Ecto neural progenitor cell (in vitro differentiated cells): ENCODE measurements at places on chromosomes 16 and 17.

- DNase-seq = no peak
Observed at GRCh38 chr17:60598001-60598736, 1.8 kb upstream of the PPM1D start.

DNA sequence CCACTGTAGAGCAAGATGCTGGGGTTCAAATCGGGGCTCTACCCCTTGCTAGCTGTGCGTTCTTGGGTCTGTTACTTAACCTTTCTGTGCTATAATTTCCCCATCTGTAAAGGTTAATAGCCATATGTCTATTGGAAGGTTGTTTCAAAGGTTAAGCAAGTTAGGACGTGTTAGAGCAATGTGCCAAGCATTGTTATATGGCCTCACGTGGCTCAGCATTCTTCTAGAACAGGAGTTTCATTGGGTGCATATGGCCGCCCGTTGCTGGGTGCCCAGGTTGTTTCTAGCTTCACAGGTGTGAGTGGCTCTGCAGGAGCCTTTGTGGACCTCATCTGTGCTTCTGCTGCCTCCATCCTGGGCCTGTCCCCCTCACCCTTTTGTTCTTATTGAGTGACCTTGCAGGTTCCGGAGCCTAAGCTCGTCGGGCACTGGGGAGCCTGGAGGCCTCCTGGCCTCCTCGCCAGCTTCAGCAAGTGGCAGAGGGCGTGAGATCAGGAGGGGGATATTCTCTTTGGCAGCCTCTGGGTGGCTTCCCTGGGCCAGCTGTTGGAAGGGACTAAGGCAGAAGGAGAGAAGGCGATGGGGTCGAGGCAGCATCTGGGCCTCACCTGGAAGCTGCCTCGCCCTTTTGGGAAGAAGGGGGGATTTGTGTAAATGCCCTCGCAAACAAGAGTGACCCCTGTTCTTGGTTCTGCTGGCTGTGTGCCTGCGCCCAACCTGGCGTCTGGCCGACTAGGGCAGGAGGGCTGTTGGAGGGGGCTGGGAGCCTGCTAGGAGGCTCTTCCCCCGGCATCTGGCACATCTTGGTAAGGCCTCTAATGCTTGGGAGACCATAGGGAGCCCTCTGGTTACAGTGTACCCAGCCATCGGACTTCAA, 80.2 kb upstream of the CIBAR2 start:
- no peak for DNase-seq

GRCh38 chr17:74355065-74355464, 6.6 kb downstream of the BTBD17 start:
- no peak for DNase-seq

- DNase-seq = no peak
Observed at GRCh38 chr16:57804111-57804837, 2.0 kb upstream of the KIFC3 start.

- no peak for DNase-seq
Observed at GRCh38 chr17:78624324-78625151, 47.3 kb upstream of the DNAH17 start.

DNA sequence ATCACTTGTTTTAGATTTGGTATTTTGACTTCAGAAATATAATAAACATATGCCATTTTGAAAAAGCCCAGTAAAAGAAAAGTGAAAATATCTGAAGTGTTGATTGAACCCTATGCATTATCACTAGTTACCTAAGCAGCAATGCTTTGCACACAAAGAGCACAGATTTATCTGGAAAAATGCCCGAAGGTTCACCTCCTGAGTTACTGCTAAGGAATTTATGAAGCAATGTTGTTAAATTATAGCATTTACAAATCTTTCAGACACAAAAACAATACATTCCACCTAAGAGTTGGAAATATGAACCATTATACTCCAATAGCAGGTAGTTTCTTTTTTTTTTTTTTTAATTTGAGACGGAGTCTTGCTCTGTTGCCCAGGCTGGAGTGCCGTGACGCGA, 38.9 kb upstream of the GHDC start:
- DNase-seq = no peak

- DNase-seq = no peak
Observed at GRCh38 chr16:77374384-77374783, 60.5 kb downstream of the ADAMTS18 start.

GRCh38 chr17:48460052-48460451, 30.0 kb upstream of the SKAP1 start:
- DNase-seq = no peak

DNA sequence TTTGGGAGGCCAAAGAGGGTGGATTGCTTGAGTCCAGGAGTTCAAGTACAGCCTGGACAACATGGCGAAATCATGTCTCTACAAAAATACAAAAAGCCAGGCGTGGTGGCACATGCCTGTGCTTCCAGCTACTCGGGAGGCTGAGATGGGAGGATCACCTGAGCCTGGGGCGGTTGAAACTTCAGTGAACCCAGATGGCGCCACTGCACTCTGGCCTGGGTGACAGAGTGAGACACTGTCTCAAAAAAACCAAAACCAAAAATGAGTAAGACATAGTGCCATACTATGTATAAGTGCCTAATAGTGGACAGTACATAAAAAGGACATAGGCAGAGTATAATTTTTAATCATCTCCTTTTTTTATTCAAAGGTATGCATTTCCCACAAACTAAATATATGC, 4.0 kb downstream of the CTC1 start:
- DNase-seq = no peak

GRCh38 chr16:14042706-14043105, 28.4 kb upstream of the MRTFB start:
- no peak for DNase-seq

- no peak for DNase-seq
Observed at GRCh38 chr17:78394209-78394608, 15.8 kb downstream of the PGS1 start.

DNA sequence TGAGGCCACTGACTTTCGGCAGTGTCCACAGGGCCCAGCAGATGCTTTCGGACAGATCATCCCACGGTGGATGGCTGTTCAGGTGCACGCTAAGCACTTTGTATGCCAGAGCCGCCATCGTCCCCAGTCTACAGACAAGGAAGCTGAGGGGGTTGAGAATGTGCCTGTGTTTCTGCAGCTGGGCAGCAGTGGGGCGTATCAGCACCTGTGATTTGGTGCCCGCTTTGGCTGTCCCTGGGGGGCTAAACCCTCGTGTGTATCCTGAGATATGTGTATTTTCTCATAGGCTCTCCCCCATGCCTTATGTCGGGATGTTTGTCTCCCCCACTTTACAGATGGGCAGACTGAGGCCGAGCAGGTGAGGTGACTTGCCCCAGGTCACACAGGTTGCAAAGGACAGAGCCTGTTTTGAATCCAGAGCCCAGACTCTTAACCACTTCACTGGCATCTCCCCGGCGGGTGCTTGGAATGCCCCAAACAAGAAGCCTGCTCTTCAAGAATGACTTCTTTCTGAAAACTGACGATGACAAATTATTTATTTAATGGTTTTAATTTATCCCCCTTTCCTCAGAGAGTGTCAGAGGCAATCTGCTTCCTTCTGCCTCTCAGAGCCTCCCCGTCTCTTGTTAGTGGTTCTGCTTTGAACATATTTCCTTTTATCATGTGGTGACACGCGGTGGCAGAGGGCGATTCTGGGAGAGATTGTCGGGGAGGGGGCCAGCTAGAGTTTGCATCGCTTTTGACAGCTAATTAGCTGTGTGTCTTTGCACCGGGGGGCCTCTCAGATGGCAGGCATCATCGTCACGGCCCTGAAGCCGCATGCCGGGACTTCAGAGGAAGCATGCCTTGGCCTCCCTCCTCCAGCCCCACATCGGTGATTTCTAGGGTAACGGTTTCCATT, 149.6 kb upstream of the CIBAR2 start:
- DNase-seq = no peak

DNA sequence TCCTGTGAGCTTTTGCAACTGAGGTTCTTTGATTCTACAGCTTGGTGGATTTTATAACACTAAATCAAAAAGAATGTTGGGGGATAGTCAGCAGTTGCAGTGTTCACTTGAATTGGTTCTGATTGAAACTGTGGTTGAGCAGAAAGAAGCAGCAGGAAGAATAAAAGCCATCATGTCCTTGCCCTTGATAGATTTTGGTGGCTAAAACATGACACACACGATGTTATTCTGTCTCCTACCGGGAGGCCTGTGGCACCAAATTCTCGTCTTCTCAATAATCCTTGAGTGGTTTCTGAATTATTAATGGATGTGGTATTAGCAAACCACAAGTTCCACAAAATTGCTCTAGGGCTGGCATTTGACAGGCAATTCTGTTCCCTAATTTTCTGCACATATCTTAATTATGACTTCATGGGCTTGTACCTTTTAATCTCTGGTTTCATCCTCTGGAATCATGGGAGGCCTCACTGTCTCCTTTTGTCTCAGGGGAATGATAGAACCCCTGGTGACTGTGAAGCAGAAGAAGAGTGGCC, 338.2 kb downstream of the SNX29 start:
- DNase-seq = no peak

DNA sequence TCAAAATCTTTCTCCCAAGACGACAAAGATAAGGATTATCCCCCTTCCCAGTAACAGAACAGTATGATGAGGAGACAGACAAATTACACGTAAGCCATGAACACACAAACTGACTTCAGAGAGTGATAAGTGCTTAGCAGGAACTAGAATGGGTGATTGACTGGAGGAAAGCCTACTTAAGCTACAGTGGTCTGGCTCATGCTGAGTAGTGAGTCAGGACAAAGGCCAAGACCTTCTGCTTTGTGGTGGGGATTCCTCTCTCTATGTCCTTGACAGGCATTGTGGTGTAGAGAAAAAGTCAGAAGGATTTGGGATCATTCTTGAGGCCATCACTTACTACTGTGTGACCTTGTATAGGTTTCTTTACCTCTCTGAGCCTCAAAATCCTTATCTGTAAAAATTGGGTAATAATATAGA, 381.9 kb upstream of the CCL2 start:
- DNase-seq = no peak

DNA sequence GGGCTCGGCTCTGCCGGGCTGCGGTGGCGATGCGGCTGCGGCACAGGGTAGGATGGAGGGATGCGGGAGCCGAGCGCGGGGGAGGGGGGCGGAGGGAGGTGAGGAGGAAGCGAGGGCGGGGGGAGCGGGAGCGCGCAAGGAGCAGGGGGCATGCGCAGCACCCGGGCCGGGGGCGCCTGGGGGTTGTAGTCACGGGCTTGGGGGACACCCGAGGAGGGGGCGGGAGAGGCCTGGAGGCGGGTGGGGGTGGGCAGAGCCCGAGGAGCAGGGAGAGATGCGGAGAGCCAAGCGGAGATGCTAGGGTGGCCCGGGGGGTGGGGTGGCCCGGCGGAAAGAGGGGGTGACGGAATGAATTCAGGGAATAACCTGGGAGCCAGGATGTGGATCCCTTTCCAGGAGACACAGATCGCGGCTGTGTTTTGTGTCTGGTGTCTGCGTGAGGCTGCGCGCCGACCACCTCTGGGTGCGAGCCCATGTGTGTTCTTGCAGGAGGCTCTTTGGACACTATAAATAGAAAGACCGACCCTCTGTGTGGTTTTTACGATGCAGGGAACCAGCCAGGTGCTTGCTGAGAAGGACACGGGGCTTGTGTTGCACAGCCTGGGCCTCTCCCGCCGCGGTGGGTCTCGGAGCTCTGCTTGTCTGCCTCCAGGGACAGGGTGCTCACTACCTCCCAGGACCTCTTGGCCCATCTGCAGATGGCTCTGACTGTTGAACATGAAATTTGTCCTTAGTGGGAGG, at the start of gene STX1B:
Gene STX1B, minus strand, starts transcription at position 54 of the 741 bp plus-strand sequence. CDS start 242 bp downstream, outside the sequence.
- peak; percentile 86 for DNase-seq

GRCh38 chr16:30112197-30113030, 923 bp downstream of the GDPD3 start:
- peak; percentile 76 for DNase-seq

DNA sequence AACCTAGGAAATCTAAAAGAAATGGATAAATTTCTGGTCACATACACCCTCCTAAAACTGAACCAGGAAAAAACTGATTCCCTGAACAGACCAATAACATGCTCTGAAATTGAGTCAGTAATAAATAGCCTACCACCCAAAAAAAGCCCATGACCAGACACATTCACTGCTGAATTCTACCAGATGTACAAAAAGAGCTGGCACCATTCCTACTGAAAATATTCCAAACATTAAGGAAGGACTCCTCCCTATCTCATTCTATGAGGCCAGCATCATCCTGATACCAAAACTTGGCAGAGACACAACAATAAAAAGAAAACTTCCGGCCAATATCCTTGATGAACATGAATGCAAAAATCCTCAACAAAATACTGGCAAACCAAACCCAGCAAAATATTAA, 52.9 kb downstream of the TTC19 start:
- DNase-seq = no peak

DNA sequence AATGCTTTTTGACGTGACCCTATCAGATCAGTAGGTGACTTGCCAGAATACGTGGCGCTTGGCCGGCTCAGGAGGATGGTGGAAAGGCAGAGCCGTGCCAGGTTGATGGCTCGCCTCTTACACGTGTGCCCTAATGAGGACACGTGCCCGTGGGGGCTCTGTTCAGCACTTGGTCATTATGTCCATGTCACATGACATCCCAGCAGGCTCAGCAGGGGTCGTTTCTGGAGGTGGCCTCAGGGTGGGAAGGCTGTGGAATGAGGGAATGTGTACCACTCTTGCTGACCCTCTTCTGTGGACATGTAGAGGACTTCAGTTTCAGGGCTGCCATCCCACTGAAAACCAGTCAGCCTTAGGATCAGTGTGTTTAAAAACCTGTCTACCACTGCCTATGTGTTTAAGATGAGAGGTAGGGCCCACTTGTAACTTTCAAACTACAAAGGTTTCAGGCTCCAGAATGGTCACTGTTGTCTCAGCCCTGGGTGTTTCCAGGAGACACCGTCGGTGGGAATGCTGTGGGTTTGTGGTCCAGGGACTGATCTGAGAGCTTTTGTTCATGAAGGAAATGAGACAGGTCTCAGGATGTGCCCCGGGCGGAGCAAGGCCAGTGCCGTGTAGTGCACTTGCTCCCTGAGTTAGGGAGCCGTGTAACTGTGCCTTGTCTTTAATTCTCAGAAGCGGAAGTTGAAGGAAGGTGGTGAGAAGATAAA, 12.1 kb downstream of the UBN1 start:
- DNase-seq = no peak

GRCh38 chr17:42518755-42519545, 17.1 kb upstream of the NAGLU start:
- no peak for DNase-seq

GRCh38 chr17:32323811-32324491, 18.0 kb downstream of the C17orf75 start:
- no peak for DNase-seq

- DNase-seq = no peak
Observed at GRCh38 chr17:73983621-73984400, 219.7 kb upstream of the RPL38 start.

GRCh38 chr16:84527532-84528269, 23.2 kb upstream of the MEAK7 start:
- DNase-seq = no peak
